DMS153 (cell line): ENCODE measurements at places on chromosomes 16 and 17.

DNA sequence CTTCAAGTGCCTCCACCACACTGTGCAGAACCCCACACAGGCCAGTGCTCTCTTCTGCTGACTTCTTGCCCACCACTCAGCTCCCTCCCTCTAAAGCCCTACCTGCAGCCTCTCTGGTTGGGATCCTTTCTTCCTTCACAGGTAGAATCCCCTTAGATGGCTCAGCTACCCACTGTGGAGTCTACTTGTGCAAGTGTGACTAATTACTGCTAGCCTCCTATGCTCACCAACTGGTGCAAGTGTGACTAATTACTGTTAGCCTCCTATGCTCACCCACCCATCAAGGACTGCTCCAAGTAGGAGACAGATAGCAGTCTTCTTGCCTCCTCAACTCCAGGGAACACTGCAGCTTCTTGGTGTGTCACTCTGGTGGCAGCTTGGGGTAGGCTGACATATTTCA is 43.6 kb downstream of the TEX14 start:
- DNase-seq, result no peak

DNA sequence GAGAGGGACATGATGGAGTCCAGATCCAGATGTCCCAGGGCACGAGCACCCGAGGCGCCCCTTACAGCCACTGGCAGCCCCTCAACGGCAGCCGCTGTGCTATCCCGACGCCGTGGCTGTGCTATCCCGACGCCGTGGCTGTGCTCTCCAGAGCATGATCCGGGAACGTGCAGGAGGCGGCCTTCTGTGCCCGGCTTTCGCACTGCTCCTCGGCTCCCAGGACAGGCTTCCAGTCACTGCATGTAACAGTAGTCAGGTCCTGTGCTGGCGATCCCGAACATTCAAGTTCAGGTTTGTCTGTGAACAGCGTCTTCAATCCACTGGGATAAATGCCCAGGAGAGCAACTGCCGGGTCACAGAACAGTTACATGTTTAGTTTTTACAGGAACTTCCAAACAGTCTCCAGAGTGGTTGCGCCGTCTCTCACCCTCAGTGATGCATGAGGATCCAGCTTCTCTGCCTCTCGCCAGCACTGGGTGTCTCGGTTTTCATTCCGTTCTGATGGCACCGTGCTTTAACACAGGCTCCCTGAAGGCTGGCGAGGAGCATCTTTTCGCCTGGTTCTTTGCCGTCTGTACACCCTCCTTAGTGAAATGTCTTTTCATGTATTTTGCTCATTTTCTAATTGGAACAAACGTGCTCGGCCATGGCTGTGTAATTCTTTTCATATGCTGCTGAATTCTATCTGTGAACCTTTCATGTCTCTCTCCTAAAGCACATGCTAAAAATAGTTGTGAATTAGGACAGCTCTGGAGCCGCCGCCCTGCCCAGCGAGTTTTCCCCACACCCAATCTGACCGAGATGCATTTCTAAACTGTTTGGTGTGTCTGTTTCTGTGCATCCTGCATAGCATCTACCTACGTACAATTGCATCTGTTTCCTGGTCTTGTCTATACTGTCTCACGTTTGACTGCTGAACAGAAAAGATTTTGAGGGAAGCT is 72.6 kb upstream of the METRNL start:
- DNase-seq, result no peak

DNA sequence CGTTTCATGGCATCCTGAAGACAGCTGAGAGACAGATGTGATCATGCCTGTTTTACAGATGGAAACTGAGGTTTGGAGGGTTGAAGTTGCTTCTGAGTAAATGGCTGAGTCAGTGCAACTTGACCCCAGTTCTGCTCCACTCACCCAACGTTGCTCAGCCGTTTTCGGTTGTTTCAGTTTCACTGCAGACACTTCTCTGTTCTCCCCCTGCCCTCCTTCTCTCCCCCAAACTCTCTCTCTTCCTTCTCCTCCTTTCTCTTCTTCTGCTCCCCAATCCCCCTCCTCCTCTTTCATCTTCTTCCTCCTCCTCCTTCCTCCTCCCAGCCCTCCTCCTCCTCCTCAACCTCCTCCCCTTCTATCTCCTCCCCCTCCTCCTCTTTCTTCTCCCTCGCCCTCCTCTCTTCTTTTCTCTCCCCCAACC is 9.4 kb upstream of the CEP20 start:
- no peak for DNase-seq

DNA sequence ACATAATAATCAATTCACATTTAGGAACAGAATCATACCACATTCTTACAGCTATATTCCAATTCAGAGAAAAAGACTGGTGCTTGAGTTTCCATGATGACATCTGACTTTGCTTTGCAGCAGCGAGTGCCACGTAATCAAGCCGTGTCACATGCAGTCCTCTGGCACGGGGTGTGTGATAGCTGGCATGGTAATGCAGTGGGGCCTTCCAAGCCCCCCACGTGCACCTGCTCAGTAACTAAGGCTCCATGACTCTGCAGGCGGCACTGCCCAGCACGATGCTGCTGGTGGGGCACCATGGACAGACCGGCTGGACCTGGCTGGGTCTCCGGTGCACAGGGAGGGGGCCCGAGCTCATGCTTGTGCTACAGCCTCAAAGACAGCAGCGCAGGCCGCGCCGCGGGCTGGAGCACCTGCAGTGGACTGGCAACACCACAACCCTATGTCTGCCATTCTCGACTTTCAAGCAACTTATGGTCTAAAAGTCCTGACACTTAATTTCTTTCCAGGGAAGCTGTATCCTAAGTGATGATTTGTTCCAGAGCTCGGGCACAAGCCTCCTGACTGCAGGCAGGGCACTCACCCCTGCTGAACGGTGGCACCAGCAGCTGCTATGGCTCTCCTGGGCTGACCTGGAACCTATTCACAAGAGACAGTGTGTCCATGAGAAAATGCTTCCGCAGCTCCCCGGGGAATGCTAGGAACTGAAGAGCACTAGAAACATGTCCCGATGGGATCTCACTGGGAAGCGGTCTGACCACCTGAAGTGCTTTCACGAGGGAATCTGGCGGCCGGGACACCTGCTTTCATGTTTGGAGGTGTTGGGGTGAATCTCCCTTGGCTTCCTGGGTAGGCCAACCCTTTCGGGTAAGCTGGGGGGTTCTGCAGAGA is 99.5 kb upstream of the DNAH17 start:
- no peak for DNase-seq

DNA sequence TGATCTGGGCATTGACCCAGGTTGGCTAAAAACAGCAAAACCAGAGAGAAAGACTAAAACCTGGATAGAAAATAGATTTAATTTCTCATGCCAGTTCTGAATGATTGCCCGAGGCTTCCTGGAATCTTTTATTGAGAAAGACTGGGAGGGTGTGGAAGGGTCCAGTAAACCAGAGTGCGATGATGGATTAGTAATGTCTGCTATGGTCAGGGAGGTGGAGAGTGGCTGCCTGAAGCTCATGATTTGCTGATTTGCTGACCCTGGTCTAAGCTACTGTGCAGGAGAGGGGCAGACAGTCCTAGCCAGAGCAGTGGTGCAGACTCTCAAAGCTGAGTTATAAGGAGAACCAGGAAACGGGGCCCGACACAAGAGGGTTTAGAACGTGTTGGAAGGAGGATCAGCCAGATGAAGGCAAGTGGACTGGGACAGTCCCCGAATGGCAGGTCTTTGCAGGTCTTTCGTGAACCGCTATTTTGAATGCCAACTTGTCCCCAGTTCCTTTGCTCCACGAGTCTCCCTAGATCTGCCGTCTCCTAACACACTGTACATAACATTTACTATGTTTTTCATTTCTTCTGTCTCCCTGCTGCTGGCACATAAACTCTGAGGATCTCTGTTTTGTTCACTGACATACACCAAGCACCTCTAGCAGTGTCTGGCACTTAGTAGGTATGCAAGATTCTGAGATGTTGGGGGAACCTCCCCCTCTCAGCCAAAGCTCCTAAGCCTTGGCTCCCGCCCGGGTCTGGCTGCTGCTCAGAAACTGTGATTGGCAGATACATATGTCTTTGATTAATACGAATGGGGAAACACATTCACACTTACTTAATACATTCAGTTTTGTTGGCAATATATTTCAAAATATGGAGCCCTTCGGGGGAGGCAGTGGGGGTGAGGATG is 237.3 kb upstream of the TNRC6C start:
- DNase-seq, result no peak

- no peak for DNase-seq
These were observed 138.5 kb downstream of the PITPNC1 start for GRCh38 chr17:67515490-67516083.

DNA sequence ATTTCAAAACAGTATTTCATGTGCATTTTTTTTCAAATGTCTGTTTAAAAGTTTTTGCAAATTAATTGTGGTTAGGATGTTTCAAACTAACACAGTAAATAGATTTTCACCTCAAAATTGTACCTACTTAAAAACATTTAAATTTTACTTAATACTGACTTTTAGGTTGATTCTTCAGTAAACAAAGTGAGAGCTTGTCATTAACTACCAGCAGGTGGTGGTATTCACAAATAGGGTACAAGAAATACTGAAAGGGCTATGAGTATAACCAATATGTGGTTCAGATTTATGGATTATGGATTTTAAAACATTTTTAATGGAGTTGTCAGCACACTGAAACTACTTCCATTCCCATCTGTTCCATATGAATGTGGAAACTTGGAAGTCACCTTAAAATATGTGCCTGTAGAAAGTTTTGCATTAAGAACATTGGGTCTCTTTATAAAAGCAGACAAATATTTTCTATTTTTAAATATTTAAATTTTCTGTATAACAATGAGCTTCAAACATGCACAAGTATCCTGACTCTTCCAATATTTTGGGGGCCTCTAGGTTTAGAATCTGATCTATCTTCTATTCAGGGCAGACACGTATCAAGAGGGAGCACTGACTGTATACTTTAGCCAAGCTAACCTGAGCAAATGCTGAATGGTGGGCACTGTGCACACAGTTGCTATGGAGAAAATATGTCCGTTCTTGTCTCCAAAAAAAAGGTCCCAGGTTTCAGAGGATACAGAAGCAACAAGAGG is 155.6 kb downstream of the SNX11 start:
- no peak for DNase-seq

DNA sequence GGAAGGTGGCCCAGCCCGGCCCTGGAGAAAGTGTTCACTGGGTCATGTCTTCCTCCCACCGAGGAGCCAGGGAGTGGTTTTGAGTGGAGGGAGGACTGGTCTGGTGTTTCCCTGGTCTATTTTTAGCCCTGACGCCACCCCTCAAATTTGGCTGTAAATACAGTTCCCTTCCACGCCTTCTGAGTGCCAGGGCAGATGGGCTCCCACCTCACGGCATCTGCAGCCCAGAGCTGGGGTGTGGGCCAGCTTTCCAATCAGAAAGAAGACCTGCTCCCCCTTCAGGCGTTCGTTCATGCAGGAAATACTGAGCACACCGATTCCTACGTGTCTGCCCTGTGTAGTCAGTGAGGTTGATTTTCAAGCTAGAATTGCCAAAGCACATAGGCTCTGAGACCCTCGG is 53.7 kb downstream of the SNX20 start:
- no peak for DNase-seq
